ENCODE measurements at places on chromosomes 5 and 9.

DNA sequence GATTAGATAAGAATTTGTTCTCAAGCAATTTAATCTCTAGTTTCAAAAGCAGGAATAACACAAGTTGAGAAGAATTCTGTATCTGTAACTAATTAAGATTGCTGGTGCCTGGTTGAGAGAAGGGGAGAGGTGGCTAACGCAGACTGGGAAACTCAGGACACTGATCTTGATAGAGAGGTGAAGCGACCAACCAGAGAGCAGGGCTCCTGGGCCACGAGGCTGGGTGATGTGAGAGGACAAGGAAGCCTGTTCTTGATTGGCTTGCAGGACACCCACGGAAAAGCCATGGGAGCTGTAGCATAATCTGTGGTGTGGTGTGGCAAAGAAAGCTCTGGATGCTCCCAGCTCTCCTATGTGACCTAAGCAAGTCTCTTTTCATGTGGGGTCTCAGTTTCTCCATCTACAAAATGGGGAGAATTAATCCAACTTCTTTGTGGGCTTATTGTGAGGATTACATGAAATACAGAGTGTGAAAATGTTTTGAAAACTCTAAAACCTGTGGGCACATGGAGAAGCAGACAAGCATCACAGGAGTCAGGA, 594.1 kb upstream of the BRINP1 start:
- DNase-seq, result peak; percentile 85

DNA sequence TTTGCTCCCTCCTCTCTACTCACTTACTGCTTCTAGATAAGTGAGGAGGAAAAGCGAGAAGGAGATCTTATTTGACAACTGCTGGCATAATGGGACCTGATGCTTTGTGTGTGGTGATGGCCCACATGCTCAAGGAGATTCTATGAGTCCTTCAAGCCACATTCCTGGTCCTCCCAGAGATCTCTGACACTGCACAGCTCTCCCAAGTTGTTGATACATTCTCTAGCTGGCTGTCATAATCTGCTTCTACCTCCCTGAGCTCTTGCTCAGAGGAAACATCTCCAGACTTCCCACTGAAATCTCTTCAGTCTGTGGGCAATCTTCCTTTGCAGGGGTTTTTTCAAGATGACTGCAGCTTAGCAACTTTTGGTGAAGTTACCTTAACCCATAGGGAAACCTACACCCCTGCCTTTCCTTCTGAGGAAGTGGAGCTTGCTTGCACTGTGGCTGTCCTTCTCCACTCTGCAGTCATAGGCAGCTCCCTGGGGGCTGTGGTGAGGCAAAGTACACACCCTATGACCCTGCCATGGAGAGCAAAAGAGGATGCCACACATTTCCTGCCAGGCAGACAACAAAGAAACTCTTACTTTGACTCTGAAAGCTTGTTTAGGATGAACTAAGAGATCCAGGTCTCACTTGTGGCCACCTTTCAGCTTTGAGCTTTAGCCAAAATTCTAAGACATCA, 163.8 kb downstream of the TMEM38B start:
- no peak for DNase-seq

DNA sequence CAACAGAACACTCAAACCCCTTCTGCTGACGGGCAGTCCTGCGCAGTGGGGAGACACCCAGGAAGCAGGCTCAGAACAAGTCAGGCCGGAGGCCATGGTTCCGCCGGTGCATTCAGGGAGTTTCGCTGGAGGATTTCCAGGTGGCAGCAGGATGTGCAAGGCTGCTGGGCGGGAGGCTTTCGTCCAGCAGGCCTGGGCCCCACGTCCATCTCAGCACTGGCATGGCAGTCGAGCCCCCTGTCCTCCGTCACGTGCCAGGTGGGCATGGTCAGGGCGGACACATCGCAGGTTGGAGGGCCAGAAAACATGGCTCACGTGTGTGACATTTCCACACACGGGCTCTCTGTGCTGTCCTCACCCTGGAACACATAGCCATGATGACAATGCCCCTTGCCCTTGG, 299.9 kb upstream of the IRX2 start:
- DNase-seq, result no peak

DNA sequence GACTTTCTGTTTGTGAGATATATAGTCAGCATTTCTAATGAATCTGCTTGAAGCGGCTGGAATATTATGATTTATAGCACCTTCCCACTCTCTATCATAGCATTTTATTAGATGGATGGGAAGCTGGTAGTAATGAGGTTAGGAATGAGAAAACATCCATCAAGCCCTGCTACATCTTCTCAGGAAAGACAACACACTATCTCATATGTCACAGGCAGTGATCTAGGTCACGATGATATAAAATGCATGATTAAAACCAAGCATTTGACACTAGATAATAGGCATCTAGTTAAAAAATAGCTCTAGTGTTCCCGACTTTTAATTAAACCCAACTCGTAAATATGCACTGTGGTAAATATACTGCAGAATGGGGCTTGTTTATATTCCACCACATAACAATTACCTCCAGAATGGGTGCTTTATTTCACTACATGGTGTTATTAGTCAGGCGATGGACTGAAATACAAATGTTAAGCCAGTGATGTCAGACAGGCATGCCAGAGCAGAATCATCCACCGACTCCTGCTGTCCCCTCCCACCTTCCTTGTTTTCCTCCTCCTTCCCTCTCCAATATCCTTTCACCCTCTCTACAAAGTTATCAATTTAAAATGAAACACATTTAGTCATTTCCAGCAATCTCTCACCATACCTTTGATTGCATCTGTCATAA, 286.8 kb downstream of the SPATA31D1 start:
- DNase-seq, result no peak

DNA sequence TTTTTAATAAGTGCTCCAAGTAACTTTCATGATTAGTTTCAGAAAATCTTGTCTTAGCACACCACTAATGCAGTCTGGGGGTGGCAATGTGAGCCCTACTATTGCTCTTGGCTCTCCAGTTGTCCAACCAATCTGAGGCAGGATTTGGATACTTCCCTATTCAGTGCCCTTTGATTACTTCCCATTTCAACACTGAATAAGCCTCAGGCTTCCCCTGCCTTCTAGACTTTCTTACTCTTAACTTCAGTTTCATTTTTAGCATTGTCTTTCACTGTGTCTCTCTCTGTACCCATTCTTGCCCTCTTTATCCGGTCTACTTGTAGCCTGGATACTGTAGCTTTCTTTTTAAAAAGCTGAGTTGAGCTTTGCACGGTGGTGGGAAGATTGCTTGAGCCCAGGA, 186.1 kb downstream of the C9orf152 start:
- no peak for DNase-seq

- DNase-seq, result peak; percentile 49
Measured at GRCh38 chr9:8362250-8362649, 562.7 kb upstream of the DMAC1 start.

DNA sequence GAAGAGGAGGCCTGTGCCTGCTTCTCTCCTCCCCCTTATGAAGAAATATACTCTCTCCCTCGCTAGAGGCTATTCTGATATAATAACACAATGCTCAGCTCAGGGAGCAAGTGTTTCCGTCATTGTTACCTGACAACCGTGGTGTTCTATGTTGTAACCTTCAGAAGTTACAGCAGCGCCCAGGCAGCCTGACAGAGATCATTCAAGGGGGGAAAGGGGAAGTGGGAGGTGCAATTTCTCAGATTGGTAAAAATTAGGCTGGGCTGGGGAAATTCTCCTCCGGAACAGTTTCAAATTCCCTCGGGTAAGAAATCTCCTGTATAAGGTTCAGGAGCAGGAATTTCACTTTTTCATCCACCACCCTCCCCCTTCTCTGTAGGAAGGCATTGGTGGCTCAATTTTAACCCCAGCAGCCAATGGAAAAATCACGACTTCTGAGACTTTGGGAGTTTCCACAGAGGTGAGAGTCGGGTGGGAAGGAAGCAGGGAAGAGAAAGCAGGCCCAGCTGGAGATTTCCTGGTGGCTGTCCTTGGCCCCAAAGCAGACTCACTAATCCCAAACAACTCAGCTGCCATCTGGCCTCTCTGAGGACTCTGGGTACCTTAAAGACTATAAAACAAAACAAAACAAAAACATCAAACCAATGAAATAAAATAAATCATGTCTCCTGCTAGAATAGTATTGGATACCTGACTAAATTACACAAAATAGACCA, 1.3 kb downstream of the TMEM174 start:
- DNase-seq, result no peak

GRCh38 chr5:72093824-72094223, 13.5 kb upstream of the MAP1B start:
- DNase-seq, result no peak

DNA sequence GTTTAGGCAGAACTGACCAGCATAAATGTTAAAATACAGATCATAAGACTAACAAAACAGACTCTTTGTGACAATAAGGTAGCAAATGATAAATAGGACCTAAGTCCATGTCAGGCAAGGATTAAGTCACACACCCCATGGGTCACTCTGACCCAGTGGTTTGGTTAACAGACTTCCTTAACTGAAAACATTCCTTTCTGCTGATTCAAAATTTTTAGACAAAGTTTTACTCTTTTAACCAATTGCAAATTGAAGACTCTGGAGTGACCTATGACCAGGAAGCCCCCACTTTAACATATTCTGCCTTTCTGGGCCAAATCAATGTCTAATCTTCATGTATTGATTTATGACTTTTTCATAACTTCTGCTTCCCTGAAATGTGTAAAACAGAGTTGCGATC, 4.9 kb upstream of the NXNL2 start:
- DNase-seq, result peak; percentile 86

GRCh38 chr9:70696694-70697335, 282.4 kb upstream of the KLF9 start:
- no peak for DNase-seq

DNA sequence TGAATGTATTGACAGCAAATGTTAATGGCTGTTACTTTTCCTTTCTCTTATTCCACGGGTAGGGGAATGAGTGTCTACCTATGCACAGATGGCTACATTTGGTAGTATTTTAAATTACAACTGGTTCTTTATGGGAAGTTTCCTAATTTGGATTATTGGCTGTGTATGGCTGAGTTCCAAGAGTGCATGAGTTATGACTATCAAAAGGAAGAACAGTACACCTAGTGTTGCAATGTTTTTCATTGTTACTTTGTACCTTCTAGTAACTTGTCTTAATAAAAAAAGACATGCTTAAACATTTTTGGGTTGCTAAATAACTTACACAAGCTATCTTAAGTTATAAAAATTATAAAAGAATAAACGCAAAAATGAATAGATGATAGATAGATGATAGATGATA, 35.8 kb upstream of the MAMDC2 start:
- DNase-seq, result no peak

DNA sequence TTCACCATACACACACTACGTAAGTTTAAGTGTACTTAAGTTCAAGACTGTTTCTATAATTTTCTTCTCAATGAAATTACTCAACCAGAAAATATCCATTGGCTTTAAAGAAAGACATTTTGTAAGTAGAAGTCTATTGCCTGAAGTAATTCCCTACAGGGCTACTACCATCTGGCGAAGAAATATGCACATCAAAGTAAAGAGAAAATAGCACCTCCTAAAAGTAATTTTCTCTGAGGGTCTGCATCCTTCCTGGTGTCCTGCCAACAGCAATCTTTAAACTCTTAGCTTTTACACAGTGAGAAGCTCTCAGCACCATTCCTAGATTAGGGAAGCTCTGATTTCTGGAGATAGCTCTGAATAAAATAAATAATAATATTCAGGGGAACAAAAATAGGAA, 498.5 kb upstream of the TYRP1 start:
- no peak for DNase-seq

- DNase-seq, result no peak
Measured at GRCh38 chr5:107979900-107980299, 309.2 kb upstream of the EFNA5 start.

DNA sequence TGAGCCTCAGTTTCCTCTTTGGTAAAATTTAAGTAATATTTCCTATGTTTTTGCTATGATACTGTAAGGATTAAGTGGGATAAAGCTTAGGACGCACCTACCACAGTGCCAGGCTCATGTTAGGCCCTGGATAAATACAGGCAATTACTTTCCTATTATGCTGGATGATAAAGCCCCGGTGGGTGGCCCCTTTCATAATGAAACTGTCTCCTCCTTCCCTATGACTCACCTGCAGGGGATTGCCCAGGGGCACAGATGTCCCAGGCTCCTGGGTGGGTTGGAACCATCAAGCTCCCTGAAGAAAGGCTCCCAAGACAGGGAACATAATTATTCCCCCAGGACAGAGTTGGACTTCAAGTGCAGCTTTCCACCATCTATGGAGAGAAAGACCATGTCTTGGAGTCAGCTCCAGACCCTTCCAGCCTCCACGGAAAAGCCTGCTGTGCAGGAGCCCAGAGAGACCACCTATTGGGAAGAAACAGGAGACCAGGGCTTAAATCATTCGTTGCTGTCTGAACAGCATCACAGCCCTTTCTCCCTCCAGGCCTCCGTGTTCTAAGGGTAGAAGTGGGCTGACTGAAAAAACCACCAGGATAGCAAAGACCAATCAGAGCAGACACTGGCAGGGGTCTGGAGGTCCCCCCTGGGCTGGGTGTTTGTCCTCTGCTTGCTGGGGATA, 43.2 kb upstream of the FOXE1 start:
- DNase-seq, result no peak

DNA sequence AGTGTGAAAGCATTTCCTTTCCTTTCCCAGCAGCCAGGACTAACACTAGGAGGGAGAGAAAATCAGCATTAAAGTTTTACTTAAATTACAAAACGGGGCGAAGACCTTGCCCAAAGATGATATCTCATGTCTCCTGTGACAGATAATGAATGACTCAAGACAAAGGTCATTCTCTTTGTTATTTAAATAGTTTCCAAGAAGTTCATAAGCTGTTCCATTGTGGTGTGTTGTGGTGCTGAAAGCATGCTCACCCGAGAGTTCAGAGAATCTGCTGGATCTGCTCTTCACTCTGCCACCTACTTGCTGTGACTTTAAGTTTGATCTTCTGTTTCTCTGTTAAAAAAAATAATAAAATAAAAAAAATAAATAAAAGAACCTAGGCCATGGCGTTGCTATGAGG, 265.9 kb upstream of the NR4A3 start:
- DNase-seq, result no peak

- DNase-seq, result no peak
Measured at GRCh38 chr9:132193227-132194124, 31.6 kb downstream of the NTNG2 start.

GRCh38 chr9:98517761-98518160, 191.0 kb downstream of the GABBR2 start:
- DNase-seq, result no peak

DNA sequence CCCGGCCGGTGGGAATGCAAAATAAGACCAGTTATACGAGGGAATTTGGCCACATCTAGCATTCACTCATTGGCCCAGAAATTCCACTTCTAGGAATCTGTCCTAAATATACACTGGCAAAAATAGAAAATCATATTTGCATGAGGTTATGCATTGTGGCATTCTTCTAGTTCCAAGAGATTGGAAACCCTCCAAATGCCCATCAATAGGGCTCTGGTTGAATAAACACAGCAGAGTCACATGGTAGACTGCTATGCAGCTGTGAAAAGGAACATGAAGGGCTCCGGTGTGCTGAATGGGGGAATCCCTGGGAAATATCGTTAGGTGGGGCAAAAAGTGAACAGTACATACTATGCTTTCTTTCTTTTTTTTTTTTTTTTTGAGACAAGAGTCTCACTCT, 36.8 kb downstream of the PTGES start:
- DNase-seq, result no peak

GRCh38 chr9:119667163-119667562, 297.9 kb upstream of the BRINP1 start:
- no peak for DNase-seq

GRCh38 chr5:111075520-111075919, 4.0 kb downstream of the TSLP start:
- no peak for DNase-seq

All from ACHN (cell line).